ENCODE measurements at places on chromosomes 6 and 20.

DNA sequence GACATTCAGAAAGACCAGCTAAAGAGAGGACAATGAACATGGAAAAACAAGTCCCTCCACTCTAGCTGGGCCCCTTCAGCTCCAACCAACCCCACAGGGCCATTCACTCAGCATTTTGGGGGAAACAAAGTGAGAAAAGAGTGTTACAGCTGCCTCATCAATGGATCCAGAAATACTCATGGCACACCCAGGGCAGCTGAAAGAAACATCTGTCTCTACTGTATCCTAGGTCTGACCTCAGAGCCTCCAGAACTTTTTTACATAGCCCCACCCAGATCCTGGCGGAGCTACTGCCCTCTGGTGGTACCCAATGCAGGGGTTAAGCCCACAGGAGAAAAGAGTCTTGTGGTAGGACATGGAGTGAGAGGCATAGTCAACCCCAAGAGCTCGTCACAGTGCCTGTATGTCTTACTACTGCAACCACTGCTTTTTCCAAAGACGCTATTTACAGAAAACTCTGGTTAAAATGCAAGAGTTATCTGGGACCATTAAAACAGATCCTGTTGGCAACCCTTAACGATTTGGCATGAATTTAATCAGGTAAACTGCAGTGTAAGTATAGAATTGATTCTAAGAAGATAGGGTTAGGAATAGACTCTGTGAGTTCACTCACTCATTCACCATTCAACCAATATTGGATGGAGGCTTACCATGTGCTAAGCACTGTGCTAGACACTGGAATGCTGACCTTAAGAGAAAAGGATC is 37.4 kb upstream of the FAM83C start:
- DNase-seq = peak; percentile 49

DNA sequence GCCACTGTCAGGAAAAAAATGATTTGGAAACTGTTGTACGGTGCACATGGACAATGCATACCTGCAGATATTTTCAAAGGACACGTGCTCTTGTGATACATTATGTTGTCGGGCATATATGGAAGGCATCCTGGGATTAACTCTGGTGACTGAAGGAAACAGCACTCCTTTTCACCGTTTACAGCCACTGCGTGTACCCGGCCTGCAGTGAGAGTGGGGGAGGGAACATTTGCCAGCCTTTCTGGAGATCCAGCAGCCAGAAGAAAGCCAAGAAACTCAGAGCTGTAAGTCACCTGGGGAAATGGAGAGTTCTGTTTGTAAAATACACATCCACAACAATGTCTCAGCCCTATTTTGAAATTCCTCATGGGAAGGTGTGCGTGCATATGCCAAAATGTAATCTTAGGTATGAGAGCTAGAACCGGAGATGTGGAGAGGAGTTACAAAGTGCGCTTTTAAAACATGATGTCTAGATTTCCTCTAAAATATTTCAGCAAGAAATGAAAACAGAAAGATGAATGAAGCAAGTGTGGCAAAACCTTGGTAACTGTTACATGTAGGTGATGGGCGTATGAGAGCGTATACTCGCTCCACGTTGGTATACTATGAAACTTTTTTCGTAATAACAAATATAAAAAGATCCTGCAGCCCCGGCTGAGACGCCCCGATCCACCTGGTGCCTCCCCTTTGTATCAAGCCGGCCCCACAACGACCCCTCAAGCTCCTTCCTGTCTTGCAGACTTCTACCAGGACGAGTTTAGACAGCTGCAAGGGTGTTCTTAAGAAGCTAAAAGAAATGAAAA is 8.6 kb upstream of the FOXF2 start:
- no peak for DNase-seq

GRCh38 chr6:170276369-170277057 is 14.4 kb downstream of the DLL1 start:
- DNase-seq = no peak

DNA sequence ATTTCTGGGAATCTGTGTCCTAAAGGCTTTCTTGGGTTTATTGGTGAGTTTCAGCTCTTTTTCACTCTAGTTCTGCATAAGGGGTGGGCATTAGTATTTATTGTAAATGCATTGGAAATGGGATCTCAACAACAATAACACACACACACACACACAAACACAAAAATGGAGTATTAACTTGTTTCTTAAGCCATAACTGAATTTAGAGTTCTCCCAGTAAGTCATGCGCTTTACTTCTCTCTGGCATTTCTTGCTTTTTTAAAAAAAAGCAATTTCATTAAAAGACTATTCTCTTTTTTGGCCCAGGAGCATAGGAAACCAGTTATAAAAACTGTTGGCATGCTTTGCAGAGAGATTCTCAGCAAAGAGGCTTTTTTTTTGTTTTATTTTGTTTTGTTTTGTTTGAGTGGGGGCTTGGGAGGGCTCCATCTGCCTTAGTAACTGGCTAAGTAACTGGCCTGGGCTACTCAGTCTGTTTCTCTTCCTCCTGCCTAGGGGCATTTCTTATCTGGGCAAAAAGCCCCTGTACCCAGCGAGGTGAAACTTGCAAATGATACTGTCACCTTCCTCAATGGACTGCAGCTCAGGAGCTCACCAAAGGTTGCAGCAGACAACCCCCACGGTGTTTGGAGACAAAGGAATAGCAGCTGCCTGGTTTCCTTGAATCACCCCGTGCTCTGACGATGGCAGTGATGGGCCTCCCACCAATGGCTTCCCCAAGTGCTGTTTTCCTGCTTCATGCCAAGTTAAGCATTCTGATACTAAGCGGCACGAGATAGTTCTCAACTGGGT is 128.5 kb downstream of the BCAS1 start:
- DNase-seq = no peak

DNA sequence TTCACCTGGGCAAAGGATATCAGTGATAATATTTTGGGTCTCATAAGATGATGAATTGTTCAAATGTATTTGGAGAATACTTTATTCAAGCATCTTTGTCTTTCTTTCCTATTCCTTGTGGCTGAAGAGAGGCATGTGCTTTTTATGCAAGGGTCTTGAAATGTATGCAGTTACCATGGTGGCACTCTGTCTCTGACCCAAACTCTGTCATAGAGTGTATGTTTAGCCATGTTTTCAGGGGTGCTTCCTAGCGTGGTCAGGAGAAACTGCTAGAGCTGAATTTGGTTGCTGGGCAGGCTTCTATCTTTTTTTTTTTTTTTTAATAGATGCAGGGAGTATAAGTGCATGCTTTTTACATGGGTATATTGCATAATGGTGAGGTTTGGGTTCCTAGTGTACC is 15.4 kb downstream of the UST start:
- no peak for DNase-seq

- DNase-seq = peak; percentile 45
Observed at GRCh38 chr6:99151634-99152346, 197.7 kb downstream of the FAXC start.

DNA sequence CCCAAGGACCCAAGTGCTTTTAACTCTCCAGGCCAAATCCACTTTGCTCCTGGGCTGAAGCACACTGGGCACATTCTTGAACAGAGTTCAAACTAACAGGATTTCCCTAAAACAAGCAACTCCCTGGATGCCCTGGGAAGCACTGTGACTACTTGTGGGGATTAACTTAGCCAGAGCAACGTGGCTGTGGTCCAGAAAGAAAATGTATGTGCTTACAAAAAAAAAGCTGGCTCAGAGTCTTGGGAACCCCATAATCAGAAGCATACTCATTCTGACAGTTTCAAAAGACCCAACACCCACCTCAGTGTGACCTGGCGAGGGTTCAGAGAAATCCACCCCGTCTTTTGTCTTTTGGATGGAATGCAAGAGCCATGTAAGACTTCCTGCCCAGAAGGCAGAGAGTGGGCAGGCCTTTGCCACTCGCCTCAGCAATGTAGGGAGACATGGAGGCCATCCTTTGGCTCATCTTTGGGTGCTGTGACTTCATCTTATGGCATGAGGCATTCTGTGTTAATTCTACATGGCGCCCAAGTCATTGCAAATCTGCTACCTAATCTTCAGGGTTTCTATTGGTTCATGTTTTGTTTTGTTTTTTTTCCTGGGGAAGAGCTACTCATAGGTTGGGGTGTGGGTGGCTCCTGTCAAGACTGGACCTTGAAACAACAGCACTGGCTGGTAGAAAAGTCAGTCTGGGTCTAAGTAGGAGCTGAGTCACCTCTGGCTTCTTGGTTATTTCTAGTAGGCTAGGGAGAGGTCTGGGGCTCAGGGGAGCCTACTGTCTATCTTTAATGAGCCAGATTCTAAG is 248.6 kb upstream of the SUPT3H start:
- DNase-seq = no peak

DNA sequence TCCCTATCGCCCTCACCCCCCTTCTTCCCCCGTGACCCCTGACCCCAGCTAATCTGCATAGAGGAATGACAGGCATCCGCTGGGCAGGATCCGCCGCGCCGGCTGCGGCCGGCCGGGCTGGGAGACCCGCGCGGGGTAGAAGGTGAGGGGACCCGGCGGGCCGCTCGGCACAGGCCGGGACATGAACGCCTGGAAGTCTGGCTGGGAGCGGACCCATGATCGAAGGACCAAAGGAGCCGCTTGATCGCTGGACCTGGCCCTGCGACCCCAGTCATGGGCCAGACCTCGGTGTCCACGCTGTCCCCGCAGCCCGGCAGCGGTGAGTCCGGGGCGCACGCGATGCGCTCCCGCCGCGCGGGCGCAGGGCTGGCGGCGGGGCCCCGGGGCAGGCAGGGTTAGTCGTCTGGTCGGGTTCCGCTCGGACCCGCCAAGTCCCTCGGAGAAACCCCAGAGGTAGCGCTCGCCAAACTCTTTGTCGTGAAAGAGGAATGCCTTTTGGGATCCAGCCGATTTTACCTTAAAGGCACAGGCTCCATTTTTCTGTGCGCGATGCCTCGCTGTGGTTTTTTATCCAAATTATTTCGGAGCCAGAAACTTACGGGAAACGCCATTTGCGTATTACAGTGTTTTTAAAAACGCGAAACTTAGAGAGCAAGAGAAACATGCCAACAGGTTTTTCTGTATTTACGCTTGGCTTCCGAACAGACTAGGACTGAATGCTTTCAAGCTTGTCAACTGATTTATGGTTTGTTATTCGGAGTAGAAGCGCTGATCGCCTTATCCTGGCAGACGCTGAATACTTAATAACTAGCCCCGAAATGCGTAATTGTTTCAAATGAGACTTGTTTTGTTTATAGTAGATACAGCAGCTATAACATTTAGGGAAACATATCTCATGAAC is at the start of gene PHACTR2:
TSS of gene PHACTR2 (plus strand) at position 75 of the 901 bp plus-strand sequence. CDS start at position 274, 199 bp downstream.
- peak; percentile 30 for DNase-seq

DNA sequence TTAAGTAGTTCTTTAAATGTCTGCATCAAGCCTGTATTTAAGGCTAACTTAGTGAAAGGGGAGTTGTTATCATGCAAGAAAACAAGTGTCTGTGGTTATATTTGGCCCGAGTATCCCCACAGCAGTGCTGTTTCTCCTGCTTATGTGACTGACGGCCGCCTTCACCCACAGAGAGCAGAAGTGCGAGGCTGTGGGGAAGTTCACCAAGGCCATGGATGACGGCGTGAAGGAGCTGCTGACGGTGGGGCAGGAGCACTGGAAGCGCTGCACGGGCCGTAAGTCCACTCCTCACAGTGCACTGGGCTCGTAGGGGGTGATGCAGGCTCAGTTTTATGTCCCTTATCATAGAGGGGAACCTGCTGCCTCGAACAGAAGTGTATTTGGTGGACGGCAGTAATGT is 53.2 kb upstream of the SYNJ2 start:
- DNase-seq = no peak

DNA sequence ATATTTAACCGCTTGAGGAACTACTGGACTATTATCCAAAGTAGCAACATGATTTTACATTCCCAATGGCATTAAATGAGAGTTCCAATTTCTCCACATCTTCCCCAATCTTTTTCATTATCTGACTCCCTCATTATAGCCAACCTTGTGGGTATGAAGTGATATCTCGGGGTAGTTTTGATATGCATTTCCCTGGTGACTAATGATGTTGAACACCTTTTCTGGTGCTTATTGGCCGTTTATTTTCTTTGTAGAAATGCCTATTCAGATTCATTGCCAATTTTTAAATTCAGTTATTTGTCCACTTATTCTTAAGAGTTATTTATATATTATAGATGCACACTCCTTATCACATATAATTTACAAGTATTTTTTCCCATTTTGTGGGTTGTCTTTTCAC is 129.0 kb downstream of the MMS22L start:
- DNase-seq = no peak

- DNase-seq = no peak
Observed at GRCh38 chr6:136249336-136249735, 775 bp downstream of the MTFR2 start.

GRCh38 chr6:99330159-99330558 is 19.3 kb downstream of the FAXC start:
- peak; percentile 37 for DNase-seq

GRCh38 chr6:133768656-133769295 is 120.1 kb upstream of the TCF21 start:
- no peak for DNase-seq

- DNase-seq = no peak
Observed at GRCh38 chr6:2192976-2193375, 52.4 kb downstream of the GMDS start.

- no peak for DNase-seq
Observed at GRCh38 chr6:21201637-21202350, 391.8 kb upstream of the SOX4 start.

DNA sequence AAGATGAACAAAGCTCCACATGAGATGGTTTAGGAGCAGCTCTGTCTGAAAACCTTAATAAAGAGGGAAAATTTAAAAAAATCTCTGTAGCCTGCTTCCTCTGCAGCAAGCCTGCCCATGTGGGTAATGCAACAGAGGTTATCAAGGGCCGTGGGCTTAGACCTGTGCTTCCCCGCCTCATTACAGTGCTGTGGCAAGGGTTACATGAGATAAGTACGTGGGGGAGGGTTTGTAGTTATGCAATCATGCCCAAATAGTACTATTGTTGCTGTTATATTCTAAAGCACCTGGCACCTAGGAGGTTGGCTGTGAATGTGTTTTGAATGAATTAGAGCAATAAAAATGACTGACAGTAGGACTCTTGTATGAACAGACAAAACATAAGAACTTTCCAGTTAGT is 68.3 kb downstream of the PKHD1 start:
- no peak for DNase-seq

DNA sequence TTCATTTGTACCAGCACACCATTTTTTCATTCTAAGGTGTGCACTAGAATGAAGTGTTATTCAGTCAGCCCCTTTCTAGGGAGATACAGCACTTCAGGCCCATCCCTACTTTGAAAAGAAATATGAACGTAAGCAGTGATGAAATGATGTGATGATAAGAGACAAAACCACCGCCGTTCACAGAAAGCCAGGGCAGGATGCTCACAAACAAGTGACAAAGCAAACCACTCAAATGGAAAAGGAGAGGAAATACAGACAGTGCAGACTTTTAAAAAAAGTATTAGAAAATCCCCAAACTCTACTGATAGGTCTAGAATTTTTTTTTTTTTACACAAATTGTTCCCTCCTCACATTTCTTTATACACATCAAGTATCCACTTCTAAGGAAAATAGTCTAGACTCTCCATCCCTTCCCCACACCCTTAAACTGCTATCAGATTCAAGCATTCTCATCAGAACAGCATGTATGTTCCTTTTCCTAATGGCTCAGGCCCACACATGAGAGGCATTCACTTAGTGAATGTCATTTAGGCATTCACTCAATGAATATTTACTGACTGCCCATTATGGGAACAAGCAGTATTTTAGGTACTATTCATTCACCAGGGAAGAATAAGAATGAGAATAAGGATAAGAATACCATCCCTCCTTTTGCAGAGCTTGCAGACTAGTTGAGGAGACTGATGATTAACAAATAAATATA is 243.5 kb downstream of the GMPR start:
- no peak for DNase-seq
